ENCODE measurements at places on chromosomes 11 and 22.
A peak's percentile ranks its signal among the peaks of the same experiment; 100 is the strongest.

- no peak for DNase-seq
Observed at GRCh38 chr22:45318558-45319323, 9.0 kb downstream of the FAM118A start.

DNA sequence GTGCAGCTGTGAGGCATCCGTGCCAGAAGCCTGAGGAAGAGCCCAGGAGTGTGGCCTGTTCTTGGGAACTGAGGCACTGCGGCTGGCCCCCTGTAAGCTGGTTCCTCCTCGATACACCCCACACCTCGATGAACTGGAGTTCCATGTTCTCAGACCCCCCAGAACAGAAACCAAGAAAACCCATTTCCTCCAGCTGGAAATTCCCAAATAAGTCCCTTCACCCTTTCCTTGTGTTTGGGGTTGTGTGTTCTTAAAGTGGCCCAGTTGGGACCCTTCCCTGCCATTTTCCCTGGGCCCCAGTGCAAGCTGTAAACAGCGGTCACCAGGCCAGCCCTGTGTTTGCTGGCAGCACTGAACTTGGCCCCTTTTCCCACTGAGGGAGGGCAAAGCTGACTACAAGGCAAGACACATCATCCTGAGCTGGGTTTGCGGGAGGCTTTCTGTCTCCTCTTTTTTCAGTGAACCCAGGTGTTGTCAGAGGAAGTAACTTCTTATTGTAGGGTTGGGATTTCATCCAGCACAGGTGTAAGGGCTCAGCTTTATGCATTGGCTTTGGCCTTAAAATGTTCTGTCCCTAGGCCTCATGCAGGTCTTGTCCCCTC is 60.1 kb upstream of the MPEG1 start:
- no peak for DNase-seq

DNA sequence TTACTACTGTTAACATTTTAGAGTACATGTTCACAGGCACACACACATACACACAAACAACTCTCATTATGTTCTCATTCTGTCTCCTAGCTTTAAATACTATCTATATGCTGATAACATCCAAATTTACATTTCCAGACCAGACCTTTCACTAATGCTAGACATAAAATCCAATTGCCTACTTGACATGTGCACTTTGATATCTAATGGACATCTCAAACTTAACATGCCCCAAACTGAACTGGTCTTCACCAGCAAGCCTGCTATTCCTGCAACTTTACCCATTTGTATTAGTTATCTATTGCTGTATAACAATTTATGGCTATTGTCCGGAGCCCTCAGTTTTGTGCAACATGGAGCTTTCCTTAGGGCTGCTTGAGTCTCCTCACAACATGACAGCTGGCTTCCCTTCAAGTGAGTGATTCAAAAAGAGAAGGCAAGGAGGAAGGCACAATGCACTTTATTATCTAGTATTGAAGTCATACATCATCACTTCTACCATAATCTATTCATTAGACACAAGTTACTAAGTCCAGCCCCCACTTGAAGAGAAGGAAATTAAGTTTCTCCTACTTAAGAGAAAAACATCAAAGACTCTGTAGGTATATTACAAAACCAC is 3.0 kb downstream of the SLC36A4 start:
- no peak for DNase-seq

GRCh38 chr11:130580372-130580771 is 131.9 kb downstream of the ADAMTS15 start:
- DNase-seq, result no peak

DNA sequence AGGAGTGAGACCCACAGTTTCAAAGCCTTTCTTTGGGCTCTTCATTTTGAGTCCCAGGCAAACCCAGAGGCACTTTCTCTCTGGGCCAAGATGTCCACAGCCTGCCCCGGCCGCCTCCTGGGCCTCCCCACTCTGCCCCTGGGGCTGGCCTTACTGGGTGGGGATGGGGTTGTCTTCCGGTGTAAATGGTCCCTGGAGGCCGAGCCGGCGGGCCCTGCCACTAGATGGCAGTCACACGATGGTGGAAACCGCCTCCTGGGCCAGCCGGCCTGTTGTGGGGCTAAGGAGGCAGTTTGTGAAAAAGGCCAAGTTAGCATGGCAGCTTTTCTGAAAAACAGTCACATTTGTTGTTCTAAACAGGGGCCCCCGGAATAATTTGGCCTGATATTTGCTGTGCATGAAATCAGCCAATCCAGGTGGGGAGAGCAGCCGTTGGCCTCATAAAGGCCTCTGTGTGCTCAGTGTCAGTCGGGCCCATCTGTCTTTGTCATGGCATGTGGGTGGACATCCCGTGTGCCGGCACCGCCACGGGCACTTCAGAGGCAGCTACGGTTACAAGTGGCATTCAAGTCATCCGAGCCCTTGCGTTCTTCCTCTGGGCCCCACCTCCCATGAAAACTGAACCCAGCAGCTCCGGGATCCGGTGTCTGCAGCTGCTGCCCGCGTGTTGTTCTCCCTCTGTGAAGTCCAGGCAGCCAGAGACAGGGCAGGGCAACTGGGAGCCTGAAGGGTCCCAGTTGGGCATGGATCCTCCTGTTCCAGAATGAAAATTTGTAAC is 6.5 kb downstream of the MRPL23 start:
- no peak for DNase-seq

GRCh38 chr11:82790723-82791484 is 57.2 kb upstream of the FAM181B start:
- no peak for DNase-seq

GRCh38 chr22:39444247-39444800 is 12.5 kb upstream of the MGAT3 start:
- no peak for DNase-seq

GRCh38 chr11:71962428-71963038 is 33.7 kb downstream of the RNF121 start:
- DNase-seq, result peak; percentile 13

DNA sequence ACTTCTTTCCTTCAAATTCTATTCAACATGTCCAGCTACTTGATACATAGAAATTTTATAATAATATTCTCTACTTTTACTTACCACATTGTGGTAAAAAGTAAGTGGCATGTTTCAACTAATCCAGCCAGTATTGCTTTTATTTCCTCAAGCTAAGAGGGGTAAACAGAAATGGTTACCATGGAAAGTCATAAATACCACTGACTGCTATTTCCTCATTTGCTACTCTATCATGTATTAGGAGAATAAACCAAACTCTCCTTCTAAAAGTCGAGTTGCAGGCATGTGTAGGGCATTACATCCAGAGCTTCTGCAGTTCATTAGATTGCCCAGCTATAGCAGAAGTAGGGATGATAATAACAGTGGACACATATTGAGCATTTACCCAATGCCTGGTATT is 208.4 kb downstream of the MAML2 start:
- peak; percentile 44 for DNase-seq

DNA sequence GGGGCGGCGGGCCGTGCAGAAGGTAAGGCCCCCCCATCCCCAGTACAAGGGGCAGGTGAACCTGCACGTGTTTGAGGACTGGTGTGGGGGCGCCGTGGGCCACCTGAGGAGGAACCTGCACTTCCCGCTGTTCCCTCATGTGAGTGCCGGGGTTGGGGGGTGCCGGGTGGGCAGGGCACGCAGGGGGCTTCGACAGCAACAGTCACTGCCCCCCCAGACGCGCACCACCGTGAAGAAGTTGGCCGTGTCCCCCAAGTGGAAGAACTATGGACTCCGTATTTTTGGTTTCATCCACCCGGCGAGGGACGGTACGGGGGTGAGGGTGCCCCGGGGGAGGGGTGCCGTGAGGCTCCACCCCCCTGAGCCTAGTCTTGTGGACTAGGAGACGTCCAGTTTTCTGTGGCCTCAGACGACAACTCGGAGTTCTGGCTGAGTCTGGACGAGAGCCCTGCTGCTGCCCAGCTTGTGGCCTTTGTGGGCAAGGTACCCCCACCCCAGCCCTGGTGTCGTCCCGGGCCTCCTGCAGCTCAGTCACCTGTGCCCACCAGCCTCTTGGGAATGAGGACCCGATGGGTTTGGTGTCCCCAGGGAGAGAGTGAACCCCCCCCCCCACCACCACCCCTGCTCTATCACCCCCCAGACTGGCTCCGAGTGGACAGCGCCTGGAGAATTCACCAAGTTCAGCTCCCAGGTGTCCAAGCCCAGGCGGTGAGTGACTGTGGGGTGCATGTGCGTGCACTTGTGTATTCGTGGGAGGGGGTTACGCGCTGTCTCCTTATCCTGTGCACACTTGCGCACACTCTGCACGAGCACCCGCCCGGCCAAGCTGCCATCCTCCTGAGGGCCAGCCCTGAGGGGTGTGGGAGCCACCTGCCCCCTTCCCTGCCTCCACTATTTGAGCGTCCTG is 3.8 kb downstream of the B4GALNT4 start:
- no peak for DNase-seq

DNA sequence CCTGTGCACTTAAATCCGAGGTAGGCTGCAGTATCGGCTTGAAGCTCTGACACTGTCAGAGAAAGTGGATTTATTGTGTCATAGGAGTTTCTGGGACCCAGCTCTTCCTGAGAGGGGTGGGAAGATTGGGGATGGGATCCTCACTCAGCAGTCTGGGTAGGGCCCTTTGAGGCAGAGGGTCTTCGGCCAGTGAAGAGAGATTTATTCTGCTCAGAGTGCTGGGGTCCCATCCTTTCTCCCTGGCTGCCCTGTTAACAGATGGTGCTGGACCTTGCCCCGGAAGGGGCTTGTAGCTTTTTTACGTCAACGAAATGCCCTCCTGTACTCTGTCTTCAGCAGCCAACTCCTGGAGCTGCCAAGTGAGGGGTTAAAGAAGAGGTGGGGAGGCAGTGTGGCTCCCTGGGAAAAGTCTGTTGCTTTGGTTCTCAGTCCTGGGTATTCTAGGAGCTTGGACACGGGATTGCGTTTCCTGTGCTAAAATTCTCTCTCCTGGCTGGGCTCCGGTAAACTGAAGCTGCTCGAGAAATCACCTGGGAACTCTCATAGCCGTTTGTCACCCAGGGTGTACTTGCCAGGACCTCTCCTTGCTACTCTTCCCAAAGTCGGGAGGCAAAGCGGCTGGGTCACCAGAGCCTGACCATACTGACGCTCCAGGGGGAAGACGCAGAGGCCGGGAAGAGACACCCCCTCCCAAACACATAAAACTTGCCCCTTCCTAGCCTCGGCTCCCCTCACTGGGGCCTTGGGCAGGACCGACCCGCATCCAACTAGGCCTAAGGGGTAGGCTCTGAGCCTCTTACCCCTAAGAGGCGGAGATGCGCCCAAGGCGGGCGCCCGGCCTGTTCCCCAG is 806 bp upstream of the SMDT1 start:
- DNase-seq, result no peak

DNA sequence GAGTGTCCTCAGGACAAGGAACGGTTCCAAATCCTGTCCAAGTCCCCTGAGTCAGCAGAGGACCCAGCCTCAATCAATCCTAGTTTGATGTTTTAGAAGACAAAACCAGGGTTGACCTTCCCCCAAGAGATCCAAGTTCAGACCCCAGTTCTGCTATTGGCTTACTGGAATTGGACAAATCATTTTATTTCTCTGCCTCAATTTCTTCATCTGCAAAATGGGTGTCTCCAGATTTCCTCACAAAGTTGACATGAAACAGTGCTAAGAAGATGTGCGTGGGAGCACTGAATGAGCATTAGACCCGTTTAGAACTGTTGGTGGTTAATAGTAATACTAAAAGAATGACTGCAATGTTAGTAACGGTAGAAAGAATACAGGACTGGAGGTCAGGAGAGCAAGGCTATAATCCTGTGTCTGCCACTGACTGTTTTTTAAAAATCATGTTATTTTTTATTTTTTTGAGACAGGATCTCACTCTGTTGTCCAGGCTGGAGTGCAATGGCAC is 32.8 kb upstream of the SCUBE1 start:
- DNase-seq, result no peak

- no peak for DNase-seq
Observed at GRCh38 chr11:76670485-76671236, at the start of gene LRRC32. Gene LRRC32 (minus strand): TSS chr11:76670747. CDS start chr11:76665954, 4,793 bp downstream.

GRCh38 chr11:74849525-74850391 is 99.1 kb downstream of the XRRA1 start:
- no peak for DNase-seq

DNA sequence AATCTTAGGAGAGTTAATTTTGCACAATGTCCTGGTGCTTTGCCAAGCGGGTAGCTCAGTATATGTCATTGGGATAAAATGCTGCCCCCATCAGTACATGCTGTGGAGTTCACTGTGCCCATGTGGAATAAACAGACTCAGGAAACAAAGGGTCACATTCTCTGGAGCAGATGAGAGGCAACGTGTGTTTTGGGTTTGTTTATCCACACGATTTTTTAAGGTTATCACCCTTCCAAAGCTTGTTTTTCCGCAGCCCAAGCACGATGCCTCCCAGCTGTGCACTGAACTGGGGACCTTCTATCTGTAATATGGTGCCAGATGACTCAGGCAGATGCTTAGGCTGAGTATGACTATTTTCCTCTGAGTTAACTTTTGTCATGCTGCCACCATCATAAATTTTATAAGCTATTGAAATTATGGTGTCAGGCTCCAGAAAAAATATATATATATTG is 6.5 kb downstream of the OR4D6 start:
- no peak for DNase-seq

DNA sequence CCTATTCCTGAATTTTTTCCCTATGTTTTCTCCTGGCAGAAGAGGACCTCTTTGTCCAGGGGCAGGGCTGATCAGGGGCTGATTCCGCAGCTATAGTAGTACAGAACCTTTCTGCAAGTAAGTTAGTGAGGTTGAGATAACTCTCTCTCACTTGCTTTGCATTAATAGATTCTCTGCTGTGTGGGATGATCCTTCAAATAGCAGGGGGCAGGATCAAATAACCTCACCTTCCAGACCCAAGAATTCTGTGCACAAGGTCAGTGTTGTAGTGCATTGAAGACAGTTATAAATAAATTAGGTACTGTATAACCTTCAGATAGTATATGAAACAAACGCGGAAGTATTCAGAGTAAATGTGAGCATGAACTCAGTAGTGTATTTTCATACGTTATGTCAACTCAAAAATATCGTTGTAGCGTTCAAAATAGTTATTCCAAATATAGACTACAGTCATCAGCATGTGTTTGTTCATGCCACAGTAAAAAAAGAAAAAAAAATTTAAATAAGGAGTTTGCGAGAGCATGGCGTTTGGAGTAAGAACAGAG is 278 bp downstream of the MMP26 start:
- no peak for DNase-seq

DNA sequence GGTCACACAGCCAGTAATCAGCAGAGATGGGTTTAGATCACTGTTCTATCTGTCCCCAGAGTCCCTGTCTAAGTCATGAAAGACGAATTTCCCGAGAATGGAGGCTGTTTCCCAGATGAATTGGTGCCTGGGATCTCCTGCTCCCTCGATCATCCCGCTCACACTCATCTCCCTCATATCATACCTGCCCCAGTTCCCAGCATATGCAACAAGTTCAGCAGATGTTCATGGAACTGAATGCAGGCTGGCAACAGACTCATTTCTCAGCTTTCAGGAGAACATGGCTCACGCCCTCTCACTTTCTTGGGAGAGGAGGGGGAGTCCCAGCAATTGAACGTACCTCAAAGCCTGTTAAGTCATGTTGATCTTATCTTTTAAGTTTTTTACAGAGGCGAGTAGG is 22.1 kb downstream of the CD6 start:
- no peak for DNase-seq

Measured in AML-193 (cell line).